Stimulated activated CD4-positive, alpha-beta T cell treated with anti-CD3 and anti-CD28 coated beads, TNF-alpha, amount 100 ng/mL, for 24 hours (primary cell): ENCODE measurements at places on chromosomes 5 and 9.

GRCh38 chr9:120893611-120894307, 16.8 kb upstream of the PHF19 start:
- DNase-seq, result no peak

DNA sequence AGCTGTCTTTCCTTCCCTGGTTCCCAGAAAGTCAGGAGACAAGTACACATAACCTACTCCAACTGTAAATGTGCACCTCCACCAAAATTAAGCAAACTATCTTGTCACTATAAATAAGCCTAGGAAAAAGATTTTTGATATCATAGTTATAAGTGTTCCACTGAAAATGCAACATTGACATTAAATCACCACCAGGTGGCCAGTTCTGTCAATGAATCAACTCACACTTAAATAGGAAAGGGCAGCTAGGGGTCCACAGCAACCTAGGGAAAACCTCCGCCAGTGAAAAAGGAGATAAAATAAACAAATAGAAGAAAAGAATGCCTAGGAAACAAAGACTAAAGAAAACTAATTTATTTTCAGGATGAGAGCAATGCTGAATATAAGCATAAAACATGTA, 243.0 kb upstream of the PTPRD start:
- no peak for DNase-seq

DNA sequence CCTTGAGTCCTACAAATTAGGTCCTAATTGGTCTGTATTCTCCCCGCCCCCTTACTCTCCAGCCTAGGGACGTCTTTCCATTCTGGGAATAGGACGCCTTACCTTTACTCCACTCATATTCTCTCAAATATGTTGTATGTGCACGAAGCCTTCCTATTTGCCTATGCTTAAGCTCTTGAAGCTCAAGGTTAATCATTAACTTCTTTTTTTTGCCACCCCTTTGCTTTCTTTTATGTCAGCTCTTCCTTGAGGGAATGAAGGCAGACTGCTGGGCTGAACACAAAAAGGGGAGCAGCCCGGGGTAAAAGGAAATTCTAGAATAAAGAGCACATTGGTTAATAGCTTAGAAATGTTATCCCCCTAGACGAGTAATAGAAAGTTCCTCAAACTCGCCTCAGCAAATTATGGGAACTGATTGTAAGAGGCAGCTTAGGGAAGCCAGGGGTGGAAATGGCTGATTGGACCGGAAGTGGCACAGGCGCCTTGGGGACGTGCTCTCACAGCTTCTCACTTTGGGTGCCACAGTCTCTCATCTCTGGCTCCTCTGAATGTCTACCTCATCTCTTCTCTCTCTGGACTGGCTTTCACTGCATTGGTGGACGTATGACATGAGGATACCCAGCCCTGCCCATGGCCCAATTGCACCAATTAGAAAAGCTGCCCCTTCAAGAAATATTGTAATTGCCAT, 122.3 kb upstream of the IL12B start:
- DNase-seq, result no peak

GRCh38 chr9:89724659-89725058, 119.8 kb downstream of the GADD45G start:
- DNase-seq, result no peak
